Caki2 (cell line): ENCODE measurements at places on chromosomes 1 and 21. TPM values are rescaled to one million over a fixed set of nuclear protein-coding genes. Genes with fewer than 3 reads are reported as not detected.
A peak's percentile ranks its signal among the peaks of the same experiment; 100 is the strongest.

RAP1GAP gene
- total RNA-seq: 23.7 and 40.1 TPM in 2 replicates

KRTAP11-1 gene
- not detected in 2 replicates for total RNA-seq

F13B gene
- total RNA-seq: not detected in 2 replicates

GBP4 gene
- total RNA-seq: not detected in 2 replicates

PDC gene
- not detected in 2 replicates for total RNA-seq

- DNase-seq: no peak
These were observed 164.7 kb downstream of the NEGR1 start for GRCh38 chr1:72117621-72118020.

- DNase-seq: no peak
These were observed 19.0 kb downstream of the BTG2 start for GRCh38 chr1:203324105-203325025.

DNA sequence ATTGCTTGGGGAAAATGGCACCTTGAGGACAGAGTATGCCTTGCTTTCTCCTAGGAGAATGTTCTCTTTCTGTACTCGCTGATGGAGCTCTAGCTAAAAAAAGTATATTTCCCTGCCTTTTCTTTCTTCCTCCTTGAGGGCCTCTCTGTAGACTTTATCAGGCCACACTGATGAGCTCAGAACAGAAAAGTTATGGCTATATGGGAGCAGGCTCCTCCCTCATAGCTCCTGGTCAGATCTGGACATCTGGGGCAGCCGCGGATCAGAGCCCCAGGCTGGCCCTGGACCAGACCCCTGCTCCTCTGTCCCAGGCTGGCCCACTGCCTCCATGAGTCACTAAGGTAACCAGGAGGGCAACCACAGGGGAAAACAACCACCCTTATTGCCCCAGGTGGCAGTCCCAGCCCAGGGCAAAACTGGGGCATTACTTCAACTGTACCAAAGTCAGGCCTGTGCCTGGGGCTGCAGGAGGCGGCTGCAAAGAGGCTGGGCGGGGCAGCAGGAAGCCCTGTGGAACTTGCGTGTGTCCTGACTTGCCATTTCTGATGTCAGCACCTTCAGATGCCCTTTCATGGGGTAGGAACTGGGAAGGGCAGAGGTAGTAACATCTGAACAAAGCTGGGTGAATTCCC lies 26.3 kb upstream of the ZNF648 start:
- no peak for DNase-seq

DNA sequence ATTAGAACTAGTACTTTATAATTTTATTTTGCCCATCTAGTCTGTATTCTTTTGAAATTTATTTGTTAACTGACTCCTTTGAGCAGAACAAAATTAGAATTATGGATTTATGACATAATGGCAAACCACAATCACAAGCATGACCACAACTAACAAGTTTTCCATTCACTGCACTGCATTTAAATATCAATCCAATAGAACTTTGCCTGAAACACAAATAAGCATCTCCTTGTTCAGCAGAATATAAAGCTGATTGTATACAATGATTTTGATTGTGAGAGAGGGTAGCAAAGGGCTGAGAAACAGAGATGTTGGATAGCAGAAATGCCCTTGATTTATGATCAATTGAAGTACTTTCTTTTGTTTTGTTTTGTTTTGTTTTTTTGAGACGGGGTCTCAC lies 495.5 kb upstream of the RGS18 start:
- no peak for DNase-seq

- no peak for DNase-seq
These were observed 36.5 kb downstream of the SLC66A1 start for GRCh38 chr1:19348441-19349198.

DNA sequence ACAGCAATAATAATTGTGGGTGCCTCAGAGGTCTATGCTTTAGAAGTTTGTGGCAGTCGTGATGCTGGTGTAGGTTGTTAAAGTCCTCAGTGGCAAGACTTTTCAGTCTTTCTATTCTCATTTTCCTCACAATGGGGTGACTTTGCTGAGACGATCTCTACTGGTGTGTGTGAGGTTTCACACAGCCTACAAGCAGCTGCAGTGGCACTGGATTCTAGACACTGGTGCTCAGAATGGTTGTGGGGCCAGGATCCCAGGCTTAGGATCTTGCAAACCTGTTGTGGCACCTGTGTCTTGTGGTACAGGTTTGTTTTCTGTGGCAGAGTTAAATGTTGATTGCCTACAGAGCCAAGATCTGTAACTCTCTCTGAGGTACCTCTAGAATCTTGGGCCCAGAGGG lies 581.2 kb downstream of the PTPRC start:
- no peak for DNase-seq

GRCh38 chr1:82844447-82844846 lies 1043.7 kb downstream of the ADGRL2 start:
- no peak for DNase-seq

GRCh38 chr1:240122639-240123613 lies 31.2 kb downstream of the FMN2 start:
- no peak for DNase-seq

GRCh38 chr1:55955016-55955621 lies 624.2 kb downstream of the PLPP3 start:
- peak; percentile 12 for DNase-seq
